ENCODE measurements at places on chromosomes 6 and 20.

DNA sequence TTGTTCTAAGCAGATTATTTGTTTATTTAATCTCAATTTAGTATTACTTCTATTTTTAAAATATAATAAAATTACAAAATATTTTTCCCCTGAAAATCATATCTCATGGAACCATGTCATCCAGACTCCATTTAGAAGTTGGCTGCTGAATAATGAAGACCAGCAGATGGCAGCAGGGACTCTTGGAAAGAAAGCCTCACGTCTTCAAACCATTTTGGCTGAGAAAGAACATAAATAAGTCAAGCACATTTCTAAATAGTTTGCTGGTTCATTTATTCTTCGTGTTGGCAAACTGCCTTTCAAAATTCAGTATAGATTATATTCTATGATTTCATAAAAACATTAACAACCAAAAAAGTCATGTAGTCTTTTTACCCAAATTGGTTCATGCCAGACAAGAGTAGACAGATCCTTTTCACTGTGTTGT lies 71.7 kb downstream of the RCAN2 start:
- peak; percentile 55 for DNase-seq

GRCh38 chr6:47056832-47057231 lies 14.7 kb upstream of the ADGRF1 start:
- DNase-seq = no peak

DNA sequence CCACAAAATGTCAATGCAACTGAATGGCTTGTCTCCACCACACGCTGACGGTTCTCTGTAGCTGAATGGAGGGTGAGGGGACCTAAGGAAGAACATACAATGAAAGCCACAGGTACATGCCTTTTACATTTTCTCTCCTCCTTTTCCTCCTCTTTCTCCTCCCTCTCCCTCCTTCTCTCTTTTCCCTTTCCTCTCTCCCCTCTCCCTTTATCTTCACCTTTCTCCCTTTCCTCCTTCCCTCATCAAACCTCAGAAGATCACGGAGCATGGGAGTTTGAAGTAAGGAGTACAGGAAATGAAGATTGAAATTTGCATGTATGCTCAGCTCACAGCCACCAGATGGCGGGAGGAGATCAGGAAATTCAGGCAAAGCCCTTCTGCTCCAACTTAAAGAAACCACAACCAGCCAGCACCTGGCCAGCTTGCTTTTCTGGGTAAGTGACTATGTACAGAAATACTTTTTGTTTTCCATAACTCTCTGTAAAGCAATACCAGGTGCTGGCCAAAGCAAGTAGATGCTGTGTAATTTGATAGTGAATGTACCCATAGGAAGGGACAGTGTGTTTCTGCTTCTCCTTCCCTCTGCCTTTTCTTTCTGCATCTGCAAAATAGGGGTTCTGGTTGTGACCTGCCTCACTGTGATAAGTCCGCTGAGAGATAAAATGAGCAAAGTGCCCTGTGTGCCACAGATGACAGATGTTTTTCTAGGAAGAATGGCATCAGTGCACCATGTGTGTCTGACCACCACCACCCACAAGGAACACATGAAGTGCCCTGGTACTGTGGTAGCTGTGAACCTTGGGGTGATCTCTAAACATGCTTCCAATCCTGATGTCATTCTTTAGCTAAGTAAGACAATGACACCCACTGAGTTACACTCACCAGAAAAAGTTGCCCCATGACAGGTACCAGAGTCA lies 18.6 kb upstream of the FOXO3 start:
- DNase-seq = peak; percentile 55

DNA sequence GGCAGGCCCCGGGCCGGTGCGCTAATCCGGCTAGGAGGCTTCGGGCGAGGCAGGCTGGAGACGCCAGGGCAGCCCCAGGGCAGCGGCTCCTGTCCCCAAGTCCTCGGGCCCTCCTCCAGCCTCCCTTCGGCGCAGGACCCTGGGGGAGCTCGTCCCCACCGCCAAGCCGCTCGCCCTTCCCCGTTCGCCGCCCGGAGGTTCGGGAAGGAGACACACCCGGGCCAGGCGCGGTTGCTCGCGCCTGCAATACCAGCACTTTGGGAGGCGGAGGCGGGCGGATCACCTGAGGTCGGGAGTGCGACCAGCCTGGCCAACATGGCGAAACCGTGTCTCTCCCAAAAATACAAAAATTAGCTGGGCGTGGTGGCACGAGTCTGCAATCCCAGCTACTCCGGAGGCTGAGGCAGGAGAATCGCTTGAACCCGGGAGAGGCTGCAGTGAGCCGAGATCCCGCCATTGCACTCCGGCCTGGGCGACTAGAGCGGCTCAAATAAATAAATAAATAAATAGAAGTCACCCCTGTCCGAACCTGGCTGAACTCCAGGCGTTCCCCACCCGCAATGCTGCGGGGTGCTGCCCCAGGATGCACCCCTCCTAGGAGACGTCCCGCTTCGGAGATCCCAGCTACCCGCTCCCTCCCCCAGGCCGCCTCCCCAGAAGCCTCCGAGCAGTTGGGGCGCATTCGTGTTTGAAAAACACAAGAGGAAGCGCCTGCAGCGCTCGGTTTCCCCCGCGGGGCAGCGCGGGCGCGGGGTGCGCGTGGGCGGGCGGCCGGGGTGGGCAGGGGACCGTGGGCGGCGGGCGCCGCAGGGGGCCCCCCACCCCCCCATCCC lies 27.5 kb downstream of the SERPINB9 start:
- DNase-seq = no peak

DNA sequence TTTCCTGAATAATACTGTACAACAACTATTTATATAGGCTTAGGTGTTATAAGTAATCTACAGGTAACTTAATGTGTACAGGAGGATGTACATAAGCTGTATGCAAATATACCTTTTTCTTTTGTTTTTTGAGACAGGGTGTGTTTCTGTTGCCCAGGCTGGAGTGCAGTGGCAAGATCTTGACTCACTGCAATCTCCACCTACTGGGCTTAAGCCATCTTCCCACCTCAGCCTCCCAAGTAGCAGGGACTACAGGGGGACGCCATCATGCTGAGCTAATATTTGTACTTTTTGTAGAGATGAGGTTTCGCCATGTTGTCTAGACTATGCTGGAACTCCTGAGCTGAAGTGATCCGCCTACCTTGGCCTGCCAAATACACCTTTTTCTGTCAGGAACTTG lies 191.7 kb upstream of the ZNF217 start:
- DNase-seq = no peak

DNA sequence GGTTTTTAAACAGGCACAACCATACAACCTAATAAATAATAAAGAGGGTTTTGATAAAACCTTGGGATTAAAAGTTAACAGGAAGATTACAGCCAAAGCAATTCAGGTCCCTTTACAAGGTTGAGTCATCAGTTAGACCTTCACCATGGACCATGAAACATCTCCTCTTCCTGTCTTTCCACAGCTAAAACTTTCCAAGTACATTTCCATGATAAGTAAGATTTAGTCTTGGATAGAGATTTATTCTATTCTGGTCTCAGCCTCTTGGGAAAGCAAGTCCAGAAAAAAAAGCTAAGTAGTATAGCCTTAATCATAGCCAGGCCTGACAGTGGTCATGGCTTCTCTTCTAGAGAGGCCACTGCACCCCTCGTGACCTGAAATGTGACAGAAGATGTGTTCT lies 2.9 kb upstream of the PRSS35 start:
- no peak for DNase-seq

- no peak for DNase-seq
Observed at GRCh38 chr20:46978951-46979491, 84.4 kb downstream of the EYA2 start.

GRCh38 chr20:15256676-15257568 lies 919.5 kb upstream of the FLRT3 start:
- no peak for DNase-seq

DNA sequence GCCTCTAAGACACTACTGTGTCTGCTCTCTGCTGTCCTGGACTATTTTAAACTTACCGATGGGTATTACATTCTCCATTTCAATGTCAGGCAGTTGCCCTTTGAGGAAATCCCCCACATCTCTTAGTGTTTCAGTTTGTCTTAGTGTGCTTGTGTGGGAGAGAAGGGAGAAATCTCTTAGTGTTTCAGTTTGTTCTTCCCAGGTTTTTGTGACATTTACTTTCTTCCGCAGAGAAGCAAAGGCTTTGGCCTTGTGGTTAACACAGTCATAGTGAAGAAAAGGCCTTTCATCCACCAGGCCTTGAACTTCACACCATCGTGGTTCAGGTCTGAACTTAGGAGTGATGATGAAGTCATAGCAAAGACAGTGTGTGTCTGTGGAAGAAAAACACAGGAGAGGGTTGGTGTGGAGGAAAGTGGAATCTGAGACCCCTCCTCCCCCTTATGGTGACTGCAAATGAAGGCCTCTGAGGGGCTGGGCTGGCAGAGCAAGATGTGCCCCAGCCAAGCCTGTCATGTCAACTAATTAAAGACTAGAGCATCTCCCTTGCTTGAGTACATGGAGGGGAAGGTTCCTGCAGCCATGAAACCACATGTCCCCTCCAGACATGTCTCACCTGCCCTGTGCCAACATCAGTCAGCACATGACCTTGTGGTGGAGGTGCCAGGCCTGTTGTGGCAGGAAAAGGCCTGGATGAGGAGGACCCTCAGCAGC lies 23.9 kb downstream of the RAET1L start:
- no peak for DNase-seq

GRCh38 chr6:151065027-151065815 lies 174.5 kb upstream of the AKAP12 start:
- no peak for DNase-seq

GRCh38 chr6:12250383-12250770 lies 39.8 kb upstream of the EDN1 start:
- DNase-seq = no peak

DNA sequence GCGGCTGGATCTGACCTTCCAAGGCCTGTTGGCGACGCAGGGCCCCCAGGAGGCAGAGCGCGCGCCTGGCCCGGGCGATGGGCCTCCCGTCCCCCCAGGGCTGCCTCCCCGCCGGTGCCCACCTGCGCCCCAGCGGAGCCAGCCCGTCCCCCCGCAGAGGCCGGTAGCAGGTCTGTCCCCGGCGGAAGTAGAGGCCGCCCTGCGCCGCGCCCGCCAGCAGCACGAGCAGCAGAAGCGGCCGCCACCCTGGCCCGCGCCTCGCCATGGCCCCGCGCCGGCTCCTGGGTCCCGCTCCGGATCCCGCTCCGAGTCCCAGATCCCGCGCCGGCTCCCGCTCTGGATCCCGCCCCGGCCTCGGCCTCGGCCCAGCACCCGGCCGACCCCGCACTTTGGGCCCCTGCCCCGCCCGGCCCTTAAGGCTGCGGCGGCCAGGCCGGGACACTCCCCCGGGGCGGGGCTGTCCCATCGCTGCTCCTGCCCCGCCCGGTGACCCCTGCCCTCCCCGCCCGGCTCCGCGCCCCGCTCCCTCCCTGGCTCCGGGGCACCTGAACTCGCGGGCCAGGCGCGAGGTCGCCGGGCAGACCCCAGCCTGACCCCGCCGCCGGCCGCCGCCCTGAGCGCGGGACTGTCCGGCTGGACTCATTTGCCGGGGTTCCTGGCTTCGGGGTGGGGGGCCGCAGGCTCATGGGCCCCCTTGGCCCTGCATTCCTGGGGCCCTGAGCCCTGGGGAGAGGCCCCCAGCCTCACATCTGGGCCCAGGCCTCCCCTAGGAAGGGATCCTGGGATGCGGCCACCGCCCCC lies at the start of gene CTSZ:
Gene CTSZ (minus strand): TSS at position 391 of the 801 bp plus-strand sequence. CDS start 126 bp downstream, at position 265.
- DNase-seq = no peak

GRCh38 chr6:158707120-158707820 lies 57.4 kb downstream of the SYTL3 start:
- DNase-seq = no peak

- DNase-seq = no peak
Observed at GRCh38 chr20:15756002-15756753, 817.1 kb downstream of the KIF16B start.

GRCh38 chr20:51497542-51498467 lies 44.7 kb downstream of the NFATC2 start:
- DNase-seq = no peak

GRCh38 chr6:11811644-11812264 lies 33.2 kb upstream of the ADTRP start:
- DNase-seq = no peak

DNA sequence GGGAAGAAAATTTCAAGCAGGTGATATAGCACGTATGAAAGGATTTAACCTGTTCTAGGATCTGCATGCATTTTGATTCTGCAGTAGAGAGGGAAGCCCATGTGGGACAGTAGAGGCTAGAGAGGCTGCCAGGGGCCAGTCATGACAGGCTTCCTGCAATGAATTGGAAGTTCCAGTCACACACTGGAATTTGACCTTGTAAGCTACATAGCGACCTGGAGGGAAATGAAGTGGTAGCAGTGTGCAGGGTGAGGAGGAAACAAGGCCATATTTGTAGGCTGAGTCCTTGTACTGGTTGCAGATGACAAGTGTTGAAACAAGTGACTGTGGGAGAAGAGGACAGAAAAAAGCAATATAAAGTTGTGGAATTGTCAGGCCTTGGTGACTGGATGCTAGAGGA lies 58.6 kb upstream of the OLIG3 start:
- DNase-seq = no peak

- no peak for DNase-seq
Observed at GRCh38 chr6:96899019-96899418, 1.3 kb upstream of the NDUFAF4 start.

DNA sequence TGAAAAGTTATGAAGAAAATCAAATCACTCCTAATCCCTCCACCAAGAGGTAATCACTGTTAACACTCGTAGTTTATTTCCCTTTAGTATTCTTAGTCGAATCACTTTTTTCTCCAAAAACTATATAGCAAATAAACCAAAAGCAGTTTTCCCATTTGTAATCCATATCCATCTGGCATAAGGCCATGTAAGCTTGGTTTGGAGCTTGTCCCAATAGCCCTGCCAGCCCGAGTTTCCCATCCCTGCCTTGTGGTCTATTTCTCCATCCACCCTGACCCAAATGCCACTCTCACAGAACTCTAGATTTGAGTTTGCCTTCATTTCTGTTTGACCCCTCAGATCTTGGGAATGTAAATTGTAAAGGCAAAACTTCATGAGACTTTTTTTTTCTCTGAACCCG lies 71.8 kb upstream of the DSP start:
- DNase-seq = no peak

DNA sequence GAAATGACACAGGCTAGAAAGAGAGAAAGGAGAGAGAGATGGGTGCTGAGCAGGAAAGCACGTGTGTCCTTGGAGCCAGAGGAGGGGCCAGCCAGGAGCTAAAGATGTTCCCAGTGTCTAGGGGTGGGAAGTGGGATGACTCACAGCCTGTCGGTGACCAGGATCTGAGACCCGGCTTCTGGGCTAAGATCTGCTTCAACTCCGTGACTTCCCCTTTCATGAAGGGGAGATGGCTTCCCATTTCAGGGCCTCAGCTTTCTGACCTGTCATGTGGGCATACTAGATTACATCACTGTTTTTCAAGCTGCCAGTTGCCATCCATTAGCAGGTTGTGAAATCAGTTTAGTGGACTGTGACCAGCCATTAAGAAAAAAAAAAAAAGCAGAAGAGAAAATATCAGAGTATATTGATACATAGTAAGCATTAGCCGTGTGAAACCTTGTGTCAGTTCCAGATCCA lies 5.4 kb downstream of the TGM3 start:
- DNase-seq = no peak

GRCh38 chr6:1187293-1188131 lies 124.4 kb upstream of the FOXQ1 start:
- no peak for DNase-seq

All from cerebellar nuclear complex (tissue), 1 donor.